ENCODE measurements at places on chromosomes 6 and 20.

DNA sequence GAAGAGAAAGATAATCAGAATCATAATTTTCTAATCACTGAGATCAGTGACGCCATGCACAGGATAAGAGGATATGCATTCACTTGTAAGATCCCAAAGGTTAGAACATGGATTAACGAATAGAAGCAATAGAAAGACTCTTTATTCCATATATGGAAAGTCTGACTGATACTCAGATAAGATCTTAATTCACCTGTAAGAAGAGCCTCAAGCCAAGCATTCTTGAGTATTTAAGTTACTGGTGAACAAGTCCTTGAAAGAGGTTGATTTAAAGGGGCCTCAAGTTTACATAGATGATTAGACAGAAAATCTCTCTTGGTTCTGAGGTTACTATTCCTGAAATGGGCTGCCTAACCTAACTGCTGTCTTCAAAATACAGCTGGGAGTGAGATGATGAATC, 53.8 kb upstream of the MTRF1L start:
- no peak for DNase-seq

DNA sequence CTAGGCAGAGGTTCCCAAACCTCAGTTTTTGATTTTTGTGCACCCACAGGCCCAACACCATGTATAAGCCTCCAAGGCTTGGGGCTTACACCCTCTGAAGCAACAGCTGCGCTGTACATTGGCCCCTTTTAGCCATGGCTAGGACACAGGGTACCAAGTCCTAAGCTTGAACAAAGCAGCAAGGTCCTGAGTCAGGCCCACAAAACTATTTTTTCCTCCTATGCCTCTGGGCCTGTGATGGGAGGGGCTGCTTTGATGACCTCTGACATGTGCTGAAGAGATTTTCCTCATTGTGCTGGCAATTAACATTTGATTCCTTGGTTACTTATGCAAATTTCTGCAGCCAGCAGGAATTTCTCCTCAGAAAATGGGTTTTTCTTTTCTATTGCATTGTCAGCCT, 262.2 kb upstream of the CEP162 start:
- DNase-seq = no peak

DNA sequence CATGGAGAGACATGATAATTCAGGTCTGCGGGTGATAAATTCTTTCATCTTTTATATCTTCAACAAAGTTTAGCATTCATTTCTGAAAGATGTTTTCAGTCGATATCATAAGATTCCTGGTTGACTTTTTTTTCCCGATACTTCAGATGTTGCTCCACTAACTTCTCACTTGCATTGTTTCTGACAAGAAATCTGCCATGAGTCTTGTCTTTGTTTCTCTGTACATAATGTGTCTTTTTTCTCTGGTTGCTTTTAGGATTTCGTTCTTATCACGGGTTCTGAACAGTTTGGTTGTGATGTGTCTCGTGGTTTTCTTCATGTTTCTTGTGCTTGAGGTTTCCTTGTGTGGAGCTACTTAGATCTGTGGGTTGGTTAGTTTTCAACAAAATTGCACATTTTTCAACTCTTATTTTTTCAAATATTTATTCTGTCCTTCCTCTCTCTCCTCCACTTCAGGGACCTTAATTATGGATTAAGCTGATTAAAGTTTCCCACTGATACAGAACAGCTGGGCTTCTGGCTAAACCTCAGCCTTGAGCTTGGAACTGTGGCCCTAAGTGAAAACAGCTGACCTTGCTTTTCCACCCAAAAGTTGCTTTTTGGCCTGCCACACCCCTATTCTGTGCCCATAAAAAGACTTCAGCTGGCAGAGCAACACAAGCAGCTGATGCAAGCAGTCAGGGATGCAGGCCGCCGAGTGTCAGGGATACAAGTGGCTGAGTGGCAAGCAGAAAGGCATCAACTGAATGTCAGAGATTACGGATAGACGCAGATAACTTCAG, 97.9 kb upstream of the SNX9 start:
- no peak for DNase-seq

DNA sequence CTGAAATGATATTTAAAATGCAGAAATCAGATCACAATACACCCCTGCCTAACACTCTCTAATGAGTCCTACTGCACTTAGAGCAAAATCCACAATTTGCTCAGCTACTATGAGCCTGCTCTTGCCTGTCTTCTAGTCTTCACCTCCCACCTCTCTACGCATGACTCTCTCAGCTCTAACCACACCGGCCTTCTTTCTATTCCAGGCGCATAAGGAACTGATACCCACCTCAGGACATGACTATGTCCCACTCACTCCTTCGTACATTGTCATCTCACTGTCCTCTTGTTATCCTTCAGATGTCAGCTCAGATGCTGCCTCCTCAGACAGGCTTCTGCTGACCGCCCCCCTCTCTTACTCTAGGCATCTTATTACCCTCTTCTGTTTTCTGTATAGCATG, 201.0 kb upstream of the FLRT3 start:
- no peak for DNase-seq

DNA sequence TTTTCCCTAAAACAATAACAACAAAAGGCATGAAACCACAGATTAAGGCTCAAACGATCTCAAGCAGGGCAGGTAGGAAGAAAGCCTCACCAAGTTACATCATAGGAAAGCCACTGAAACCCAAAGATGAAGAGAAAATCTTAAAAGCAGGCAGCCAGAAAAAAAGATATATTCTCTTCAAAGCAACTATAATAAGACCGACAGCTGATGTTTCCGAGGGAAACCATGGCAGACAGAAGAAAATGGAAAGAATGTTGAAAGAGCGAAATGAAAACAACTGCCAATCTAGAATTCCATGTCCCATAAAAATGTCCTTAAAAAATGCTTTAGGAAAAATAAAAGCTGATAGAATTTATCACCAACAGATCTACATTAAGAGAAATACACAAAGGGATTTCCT, 161.5 kb upstream of the THBS2 start:
- DNase-seq = no peak

- DNase-seq = no peak
Measured at GRCh38 chr20:19827818-19828217, 69.8 kb downstream of the RIN2 start.

- no peak for DNase-seq
Measured at GRCh38 chr20:49349694-49350252, 71.9 kb upstream of the ZNFX1 start.

GRCh38 chr6:81750200-81750599, 2.3 kb downstream of the TENT5A start:
- DNase-seq = no peak

DNA sequence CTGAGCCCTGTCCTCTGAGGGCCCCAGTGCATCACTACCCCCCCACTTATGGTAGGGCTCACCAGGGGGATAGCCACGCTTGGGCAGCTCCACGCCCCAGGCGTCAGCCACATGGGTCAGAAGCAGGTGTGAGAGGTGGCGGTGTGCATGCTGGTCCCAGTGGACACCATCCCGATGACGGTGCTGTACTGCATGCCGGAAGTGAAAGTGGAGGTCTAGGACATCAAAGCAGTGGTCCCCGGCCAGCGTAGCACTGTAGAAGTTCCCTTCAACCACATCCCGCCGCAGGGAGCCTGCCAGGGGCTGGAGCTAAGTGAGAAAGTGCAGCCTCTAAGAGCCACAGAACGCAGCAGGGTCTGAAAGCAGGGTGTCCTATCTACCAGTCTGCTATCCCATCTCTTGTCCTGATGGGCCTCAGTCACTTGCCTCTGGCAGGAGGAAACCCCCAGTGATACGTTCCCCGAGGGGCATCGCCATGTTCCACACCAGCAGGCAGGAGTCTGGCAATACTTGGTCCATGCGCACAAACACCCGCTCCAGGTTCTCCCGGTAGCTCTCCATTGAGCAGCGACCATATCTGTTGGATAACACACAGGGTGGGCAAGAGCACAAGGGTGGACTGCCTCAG, 2.2 kb downstream of the PCED1A start:
- DNase-seq = no peak

GRCh38 chr6:142271476-142271875, 30.3 kb upstream of the ADGRG6 start:
- no peak for DNase-seq

- no peak for DNase-seq
Measured at GRCh38 chr6:46637933-46638332, 14.7 kb downstream of the CYP39A1 start.

DNA sequence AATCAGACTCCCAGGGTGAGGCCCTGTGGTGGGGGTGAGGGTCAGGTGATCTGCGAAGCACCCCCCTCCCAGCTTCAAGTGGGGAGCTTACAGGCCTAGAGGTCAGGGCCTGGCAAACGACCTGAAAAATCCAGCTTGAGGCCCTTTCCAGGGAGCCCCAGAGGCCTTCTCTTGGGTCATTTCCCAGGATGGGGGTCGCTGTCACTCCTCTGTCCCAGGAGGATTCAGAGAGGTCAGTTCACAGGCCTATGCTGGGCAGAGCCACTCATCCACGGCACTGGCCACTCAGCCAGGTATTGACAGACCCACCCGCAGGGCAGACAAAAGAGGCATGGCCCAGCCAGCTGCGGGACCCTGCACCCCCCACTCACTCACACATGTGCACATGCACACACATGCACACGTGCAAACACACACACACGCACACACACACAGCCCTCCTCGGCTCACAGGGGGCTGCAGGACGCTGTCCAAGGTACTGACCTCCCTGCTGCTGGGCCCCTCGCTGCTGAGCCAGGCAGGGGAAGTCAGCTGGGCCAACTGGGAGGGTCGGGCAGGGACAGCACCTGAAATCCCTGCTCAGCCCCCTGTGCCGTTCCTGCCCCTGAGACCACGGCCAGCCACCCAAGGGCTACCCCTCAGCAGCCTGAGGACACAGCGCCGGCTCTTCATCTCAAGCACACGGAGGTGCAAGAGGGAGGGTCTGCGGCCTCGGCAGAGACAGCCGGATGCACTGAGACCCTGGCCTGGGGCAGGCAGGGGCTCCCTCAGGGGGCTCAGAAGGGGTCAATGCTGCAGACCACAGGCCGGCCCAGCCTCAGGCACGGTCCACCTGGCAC, 113.8 kb downstream of the TAF4 start:
- no peak for DNase-seq

DNA sequence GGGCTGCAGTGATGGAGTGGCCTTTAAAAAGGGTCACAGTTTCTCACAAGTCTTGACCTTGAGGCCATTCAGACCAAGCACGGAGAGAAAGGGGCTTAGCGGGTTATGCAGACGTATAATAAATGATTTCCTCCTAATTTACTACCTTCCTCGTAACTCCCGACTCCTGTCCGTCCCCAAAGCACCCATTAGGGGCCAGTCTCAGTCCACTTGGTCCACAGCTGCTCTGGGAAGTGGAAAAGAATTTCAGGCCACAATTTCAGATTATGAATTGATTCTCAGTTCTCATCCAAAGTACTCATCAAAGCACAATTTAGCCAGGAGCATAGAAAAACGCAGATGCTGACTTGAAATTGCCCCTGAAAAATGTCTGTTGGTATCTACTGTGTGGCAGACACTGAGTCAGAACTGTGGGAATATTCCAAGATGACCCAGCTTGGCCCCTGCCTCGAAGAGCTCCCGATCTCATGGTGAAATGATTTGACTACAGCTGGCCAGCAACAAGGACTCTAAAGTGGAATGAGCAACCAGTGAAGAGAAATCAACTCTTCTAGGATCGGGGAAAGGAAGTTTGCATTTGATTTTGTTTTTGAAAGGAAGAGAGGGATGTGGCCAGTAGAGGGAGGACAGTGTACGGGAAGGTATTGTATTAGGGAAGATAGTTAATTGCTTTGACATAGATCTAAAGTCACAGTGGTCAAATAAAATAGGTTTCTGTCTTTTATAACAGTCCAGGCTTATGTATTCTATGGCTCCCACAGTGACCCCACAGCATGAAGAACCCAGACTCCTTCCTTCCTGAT, 15.2 kb upstream of the STK35 start:
- no peak for DNase-seq

DNA sequence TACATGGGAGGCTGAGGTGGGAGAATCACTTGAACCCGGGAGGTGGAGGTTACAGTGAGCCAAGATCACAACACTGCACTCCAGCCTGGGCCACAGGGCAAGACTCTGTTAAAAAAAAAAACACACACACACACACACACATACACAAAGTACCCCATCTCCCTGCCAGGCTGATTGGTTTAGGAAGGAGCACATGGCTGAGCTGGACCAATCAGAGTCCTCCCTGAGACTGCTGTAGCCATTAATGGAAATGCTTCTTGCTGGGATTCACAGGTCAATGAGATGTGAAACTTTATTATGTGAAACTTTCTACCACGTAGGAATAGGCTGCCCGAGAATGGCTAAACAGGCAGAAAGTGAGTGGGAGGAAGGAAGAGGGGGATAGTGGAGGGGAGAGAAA, 2.9 kb downstream of the TREM1 start:
- DNase-seq = no peak

- DNase-seq = no peak
Measured at GRCh38 chr20:61210862-61211261, 41.2 kb upstream of the CDH4 start.

DNA sequence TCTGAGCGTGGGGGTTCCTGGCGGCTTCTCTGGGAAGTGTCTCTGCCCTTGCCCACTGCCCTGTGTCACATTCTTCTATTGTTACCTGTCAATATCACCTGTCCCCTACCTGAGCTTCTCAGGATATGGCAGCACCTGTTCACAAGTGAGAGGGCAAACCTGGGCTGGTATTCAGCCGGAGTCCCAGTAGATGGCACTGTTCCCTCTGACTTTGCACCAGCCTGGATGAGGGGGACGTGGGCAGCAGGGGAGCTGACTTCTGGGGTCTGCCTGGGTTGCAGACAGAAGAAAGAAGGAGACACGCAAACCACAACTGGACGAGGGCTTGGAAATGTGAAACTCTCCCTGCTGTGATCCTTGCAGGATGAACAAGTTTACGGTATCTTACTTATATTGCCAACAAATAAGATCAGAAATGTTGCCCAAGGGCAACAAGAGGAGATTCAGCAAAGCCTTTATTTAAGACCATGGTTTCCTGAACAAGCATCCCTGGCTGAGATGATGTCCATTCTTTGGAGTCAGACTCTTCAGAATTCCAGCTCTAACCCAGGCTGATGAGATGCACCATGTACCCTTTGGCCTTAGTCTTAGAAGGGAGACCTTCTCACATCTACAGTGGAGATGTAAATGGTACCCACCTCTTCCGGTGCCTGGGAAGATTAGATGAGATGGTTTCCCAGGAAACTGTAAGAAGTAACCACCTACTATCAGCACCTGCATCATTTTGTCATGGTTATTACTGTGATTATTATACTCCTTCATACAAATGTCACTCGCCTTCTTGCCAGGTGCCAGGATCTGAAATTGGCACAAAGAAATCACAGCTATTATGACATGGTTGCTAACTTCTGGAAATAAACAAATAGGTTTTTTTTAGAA, 400.0 kb upstream of the CDH4 start:
- DNase-seq = no peak

DNA sequence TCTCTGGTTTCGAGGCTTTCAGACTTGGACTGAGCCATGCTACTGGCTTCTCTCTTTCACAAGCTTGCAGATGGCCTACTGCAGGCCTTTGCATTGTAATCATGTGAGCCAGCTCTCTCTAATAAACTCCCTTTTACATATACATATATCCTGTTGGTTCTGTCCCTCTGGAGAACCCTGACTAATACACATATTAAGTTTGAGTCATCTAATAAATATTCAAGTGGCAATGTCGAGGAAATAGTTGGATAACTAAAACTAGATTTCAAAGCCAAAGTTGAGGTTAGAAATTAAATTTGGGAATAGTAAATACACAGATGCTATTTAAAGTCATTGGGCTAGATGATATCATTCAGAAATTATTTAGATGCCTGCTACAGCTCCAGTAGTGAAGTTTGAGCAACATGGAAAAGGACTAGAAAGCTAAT, 1343.4 kb downstream of the GRIK2 start:
- no peak for DNase-seq
